Smooth muscle cell of the brain vasculature (primary cell): ENCODE measurements at places on chromosomes 7 and 10.

GRCh38 chr7:44093102-44093641 lies 10.8 kb upstream of the POLM start:
- no peak for DNase-seq

GRCh38 chr10:64037071-64037661 lies 516.0 kb downstream of the REEP3 start:
- no peak for DNase-seq

DNA sequence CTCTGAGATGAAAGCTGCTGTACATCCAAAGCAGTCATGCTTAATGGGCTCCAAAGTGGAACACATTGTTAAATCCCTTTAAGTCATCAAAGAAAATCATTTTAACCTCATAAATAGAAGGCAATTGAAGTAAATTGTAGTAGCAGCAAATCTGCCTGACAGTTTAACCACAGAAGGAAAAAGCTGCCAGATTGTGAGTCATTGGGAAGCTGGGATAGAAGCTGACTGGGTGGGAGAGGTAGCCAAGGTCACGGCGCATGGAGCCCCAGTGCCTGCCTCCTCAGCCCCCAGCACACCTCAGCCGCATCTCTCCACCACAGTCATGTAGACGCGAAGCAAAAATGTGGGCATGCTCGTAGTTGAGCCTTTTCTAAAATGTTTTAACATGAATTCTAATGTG lies 44.0 kb downstream of the TARP start:
- DNase-seq: no peak

DNA sequence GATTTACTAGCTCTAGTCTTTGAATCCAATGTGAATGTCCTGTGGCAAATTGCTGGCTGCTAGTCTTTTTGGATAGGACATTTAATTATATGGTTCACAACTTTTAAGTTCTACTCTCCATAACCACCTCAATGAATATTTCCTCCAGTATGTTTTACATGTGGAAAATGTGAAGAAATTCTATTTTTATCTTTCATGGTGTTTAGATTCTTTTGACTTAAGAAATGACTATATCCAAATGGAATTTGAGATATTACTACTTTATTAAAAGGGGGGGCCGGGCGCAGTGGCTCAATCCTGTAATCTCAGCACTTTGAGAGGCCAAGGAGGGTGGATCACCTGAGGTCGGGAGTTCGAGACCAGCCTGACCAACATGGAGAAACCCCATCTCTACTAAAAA lies 202.0 kb downstream of the ARL4A start:
- DNase-seq: no peak

DNA sequence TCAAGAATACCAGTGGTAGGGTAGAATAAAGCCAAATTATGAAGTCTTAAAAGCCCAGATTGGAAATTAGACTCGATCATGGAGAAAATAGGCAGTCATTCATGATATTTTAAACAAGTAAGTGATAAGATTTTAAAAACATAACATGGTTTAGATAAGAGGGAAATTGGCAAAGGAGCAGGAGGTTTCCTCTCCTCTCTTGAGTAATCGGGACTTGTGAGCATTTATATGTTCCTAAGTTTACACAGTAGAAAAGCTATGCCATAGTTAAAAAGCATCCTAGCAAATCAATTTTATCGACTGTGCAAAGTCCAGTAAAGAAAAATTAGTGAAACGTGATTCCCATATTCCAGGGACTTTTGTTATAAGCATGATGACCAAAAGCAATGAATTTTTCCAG lies 313.2 kb downstream of the AHR start:
- no peak for DNase-seq

DNA sequence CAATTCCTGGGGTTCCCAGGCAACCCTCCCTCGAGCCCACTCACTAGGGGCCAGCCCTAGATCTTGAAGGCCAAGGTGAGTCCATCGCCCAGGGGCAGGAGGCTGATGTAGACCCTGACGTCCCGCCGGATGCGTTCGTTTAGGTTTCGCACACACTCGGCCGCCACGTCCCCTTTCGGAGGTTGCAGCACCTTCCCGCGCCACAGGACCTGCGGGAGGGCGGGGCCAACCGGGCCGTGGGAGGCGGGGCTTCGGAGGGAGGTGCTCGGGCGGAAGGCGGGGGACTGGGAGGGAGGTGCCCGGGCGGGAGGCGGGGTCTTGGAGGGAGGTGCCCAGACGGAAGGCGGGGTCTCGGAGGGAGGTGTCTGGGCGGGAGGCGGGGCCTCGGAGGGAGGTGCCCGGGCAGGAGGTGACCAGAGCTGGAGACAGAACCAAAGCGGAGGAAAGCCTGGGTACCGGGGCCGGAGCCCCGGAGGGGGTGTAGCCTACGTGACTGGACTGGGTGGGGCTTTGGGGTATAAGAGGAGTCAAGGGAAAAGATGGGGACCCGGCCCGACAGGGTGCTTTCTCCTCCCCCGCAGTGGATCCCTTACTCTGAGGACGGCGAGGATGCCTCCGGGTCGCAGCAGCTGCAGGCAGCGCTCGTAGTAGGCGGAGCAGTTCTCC lies 1.6 kb downstream of the COMTD1 start:
- DNase-seq: peak; percentile 68

DNA sequence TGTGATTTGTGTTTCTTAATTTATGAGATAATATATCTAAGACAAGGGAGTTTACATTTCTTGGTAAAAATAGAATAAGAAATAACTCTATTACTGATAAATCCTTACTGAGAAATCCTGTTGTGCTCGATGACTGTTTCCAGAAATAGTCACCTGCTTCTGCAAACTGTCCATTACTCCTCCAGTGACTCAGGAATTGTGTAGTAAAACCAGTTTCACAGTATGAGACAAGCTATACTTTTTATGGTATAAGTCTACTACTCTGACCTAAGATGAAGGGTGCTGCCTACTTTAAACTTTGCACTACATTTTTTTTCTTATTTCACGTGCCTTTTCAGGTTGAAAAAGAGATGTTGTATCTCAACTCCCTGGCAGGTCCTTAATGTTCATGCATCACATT lies 6.8 kb upstream of the ANKRD22 start:
- no peak for DNase-seq

DNA sequence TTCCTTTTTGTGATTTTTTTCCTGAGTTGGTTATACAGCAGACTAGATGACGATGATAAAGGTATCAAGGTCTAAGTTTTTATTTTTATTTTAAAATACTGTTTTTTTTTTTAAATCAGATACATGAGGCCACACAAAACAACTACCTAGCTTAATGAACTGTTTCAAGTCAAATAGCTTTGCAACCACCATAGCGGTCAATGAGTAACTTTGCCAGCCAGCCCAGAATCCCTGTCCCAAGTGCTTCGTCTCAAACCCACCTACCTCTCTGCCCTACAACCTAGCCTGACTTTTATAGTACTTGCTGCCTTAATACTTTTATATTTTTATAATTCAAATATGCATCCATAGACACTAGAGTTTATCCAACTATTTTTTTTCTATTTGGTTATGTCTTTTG lies 676.5 kb downstream of the NRG3 start:
- DNase-seq: no peak

DNA sequence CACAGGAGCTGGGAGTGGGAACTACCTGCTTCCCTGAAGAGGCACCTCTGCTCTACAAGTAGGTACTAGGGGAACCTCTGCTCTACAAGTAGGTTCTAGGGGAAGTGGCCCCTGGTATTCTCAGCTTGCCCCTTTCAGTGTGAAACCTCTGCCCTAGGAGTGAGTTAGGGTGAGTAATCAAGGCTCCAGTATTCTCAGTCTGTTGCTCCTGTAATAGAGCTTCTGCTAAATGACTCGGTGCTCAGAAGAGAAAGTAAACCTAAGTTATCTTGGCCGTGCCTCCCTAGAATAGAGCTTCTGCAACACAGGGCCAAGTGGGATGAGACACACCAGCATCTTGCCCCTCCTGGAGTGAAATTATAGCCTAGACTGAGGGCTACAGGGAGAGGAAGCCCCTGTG lies 13.4 kb upstream of the RASSF4 start:
- DNase-seq: no peak

GRCh38 chr10:62231805-62232204 lies 36.8 kb downstream of the RTKN2 start:
- no peak for DNase-seq

DNA sequence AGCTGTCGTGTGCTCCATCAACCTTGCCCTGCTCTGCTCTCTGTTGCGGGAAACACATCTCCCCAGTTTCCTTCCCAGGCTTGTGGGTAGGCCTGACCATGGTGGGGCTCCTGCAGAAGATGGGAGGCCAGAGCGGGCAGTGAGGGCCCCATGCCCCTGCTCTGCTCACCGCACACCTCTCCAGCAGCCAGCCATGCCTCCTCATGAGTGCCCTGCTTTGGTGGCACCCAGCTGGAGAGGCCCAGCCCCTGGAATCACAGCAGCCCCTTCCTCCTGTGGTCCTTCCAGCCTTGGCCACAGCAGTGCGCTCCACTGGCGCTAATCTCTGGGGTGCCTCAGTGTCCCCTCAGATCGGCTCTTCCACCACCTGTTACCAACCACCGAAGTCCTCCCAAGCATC lies 4.2 kb upstream of the OPN4 start:
- DNase-seq: no peak

DNA sequence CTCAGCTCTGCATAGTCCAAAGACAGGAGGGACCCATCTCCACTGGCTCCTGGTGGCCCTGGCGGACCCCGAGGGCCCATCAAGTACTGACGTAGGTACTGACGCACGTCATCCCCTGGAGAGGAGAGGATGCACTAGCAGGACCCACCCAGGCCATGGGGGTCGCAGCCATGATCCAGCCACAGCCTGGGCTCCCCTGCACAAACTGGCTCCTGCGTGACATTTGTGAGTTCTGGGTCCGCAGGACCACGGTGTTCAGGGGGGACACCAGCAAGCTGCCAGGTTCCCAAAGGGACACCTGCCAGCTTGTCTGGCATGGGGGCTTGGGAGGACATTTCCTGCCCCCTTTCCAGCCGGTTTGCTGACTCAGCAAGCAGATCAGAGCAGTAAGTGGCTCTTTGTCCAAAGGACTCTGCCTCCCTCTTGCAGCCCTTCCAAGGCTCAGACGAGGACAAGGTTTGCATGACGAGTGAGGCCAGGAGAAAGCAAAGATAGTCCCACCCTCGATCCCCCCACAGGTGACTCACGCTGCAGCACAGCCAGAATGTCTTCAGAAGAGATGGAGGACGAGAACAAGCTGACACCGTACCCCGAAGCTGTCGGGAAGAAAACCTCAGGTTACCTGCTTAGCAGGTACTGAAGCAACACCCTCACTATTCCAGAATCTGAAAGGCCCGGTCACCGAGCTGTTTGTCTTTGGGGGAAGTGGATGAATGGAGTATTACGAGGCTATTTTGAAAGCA lies 49.0 kb downstream of the COL17A1 start:
- DNase-seq: no peak

DNA sequence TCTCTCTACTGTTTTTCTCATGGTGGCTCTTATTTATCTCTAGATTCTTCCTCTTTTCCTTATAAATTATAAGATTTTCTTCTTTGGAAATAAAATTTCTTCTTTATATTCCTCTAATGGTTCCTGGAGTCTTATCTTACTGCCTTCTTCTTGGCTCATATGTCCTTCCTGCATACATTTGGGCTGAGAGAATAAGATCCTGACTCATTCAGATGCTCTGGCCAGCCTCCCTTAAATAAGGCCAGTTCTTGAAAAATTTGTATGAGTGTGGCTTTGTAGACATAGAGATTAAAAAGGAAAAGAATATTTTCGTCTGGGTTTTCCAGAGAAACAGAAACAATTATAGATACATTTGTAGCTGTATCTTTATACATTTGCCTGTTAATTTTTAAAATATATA lies 411.3 kb downstream of the KIF20B start:
- no peak for DNase-seq

DNA sequence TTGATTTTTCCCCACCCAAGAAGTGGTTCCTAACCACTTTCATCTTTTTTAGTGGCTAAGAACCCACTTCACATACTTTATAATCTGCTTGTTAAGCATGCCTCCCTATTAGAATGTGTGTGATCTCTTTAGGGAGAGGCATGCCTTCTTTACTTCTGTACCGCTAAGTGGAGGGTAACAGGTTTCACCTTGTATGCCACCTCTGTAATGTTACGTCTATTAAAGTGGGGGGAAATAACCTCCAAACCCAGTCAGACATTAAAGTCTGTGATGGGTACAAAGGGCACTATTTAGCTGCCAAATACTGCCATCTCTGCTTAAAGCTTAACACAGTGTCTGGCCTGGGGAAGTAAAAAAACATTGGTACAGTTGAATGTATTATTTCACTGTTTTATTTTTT lies 51.9 kb downstream of the EPC1 start:
- no peak for DNase-seq

GRCh38 chr7:98771519-98771918 lies 98.3 kb downstream of the TMEM130 start:
- peak; percentile 7 for DNase-seq

GRCh38 chr10:132845780-132846595 lies 60.0 kb upstream of the NKX6-2 start:
- no peak for DNase-seq

DNA sequence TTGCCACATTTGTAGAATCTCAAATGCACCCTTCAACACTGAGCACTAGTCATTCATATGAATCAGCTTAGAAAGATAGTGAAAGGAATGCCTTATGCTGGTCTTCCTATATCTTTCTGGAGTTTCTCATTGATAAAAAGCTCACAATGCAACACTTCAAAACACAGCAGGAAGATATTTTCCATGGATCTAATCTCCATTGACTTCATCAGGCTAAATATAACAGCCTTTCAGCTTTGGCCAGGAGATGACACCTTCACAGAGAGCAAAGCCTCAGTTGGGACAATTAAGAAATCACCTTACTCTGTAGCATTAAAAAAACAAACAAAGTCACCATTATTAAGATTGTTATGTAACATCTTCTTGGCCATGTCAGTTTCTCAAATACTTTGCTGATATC lies 6.7 kb downstream of the NRP1 start:
- DNase-seq: no peak

- no peak for DNase-seq
Observed at GRCh38 chr10:121078672-121079102, 227.5 kb downstream of the WDR11 start.

GRCh38 chr10:1509011-1509530 lies 228.3 kb downstream of the ADARB2 start:
- DNase-seq: no peak

DNA sequence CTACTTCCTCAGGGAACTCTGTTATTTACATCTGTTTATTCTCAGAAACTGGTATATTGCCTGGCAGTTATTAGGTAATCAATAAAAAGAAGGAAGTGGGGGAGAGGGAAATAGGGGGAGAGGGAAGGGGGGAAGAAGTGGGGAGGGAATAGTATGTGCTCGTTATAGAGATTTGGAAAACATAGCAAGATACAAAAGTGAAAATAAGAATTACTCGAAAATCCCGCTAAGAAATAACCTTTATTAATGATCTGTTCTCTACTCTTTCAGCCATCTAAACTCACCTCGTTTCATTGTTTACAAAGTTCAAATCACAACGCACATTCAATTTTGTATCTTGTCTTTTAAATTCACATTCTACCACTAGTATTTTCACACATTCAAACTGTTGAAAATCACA lies 63.0 kb upstream of the CDCA7L start:
- DNase-seq: no peak

GRCh38 chr10:3776796-3777571 lies 8.0 kb downstream of the KLF6 start:
- DNase-seq: no peak

- DNase-seq: no peak
Observed at GRCh38 chr10:114328874-114329273, 75.4 kb downstream of the AFAP1L2 start.

- no peak for DNase-seq
Observed at GRCh38 chr10:117240621-117241529, at the start of gene SLC18A2. SLC18A2 (plus strand) TSS chr10:117241114; CDS start chr10:117241694, 580 bp downstream.
